Chondrocyte (in vitro differentiated cells): ENCODE measurements at places on chromosomes 12 and 14. TPM values are rescaled to one million over a fixed set of nuclear protein-coding genes. Genes with fewer than 3 reads are reported as not detected.

MORN3 gene
- 0.10 to 0.44 TPM (median 0.15 TPM) in 3 replicates for total RNA-seq

PRICKLE1 gene
- total RNA-seq: 30.3 to 62.8 TPM (median 32.0 TPM) in 3 replicates

DNA sequence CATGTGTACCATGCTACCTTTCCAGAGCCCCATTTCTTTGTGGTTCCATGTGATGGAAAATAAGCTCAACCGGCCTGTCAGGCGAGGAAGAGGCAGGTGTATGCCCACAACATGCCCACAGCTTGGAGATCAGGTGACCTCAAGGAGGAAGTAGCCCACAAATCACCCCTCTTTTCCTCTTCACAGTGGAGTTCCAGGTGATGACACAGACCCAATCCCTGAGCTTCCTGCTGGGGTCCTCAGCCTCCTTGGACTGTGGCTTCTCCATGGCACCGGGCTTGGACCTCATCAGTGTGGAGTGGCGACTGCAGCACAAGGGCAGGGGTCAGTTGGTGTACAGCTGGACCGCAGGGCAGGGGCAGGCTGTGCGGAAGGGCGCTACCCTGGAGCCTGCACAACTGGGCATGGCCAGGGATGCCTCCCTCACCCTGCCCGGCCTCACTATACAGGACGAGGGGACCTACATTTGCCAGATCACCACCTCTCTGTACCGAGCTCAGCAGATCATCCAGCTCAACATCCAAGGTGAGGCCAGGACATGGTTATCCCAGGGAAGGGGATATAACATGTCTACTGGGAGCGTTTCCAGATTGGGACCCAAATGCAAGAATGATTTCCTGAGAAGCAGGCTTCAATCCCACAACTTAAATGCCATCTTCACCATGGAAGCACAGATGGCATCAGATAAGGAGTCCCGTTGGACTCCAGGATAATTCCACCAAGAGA lies 5.5 kb downstream of the TAPBPL start:
- peaks cover 5% of the 10 kb centered on the region for H3K4me1 ChIP-seq
- H3K36me3 ChIP-seq: peaks cover 27% of the 10 kb centered on the region
- no peak overlapping the region for H3K4me3 ChIP-seq
- H3K27me3 ChIP-seq: no peaks in the 10 kb centered on the region
- no peak overlapping the region for H3K27ac ChIP-seq
- no peak for DNase-seq

DNA sequence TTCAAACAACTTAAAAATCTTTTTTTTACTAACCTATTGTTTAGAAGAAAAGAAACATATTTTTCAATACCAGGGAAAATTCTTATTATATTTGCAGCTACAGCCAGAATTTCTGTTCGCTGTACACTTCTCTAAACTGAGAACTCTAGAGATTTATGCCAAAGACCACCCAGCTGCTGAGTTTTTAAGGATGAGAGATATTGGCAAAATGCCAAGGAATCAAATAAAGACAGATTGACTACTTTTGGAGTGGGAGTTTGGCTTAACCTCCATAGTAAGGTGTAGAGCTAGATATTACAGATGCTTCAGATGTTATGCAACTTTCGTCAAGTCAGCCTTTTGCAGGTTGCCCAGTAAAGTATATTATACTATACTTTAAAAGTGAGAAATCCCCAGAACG lies 71.8 kb downstream of the TTLL5 start:
- no peak overlapping the region for H3K4me3 ChIP-seq
- H3K36me3 ChIP-seq: peaks cover 15% of the 10 kb centered on the region
- H3K27ac ChIP-seq: no peak overlapping the region
- peaks cover 14% of the 10 kb centered on the region for H3K4me1 ChIP-seq

DNA sequence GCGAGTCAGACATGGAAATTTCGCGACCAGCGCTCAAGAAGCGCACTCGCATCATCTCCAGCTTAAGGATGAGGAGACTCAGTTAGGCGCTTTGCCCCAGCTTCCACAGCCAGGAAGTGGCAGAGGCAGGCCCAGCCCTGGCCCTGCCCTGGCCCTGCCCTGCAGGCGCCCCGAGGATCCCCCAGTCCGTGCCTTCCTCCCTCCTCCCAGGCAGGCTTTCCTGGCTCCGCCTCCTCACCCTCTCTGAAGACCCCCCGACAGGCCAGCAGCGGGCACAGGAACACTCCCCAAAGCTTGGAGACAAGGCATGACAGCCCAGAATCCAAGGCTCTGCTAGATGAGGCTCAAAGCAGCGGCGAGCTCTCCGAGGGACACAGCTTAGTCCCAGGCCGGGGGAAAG lies 25.1 kb downstream of the UBR7 start:
- H3K27ac ChIP-seq: no peak overlapping the region
- H3K36me3 ChIP-seq: peaks cover 12% of the 10 kb centered on the region
- no peaks in the 10 kb centered on the region for H3K27me3 ChIP-seq
- no peaks in the 10 kb centered on the region for H3K4me1 ChIP-seq

DNA sequence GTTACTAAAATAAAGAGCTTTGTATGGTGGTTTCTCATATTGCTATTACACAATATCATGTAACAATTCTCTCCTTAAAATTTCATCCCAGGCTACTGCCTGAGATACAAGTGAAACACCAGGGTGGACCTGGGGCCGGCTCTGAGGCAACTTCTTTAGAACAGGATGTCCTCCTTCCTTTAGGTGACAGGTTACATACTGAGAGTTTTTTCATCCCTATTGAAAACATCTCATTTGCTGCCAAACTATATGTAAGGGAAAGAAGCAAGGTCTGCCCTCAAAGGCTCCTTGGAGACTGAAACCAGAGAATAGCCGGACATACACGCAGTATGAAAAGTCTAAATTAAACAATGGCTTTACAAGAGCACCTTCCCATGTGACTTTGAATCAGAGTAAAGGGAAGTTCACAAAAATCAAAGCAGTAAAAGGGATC lies 139.9 kb downstream of the DUSP6 start:
- H3K27ac ChIP-seq: peak overlapping the region; percentile 58
- H3K27me3 ChIP-seq: no peaks in the 10 kb centered on the region
- peaks cover 34% of the 10 kb centered on the region for H3K4me1 ChIP-seq
- no peak overlapping the region for H3K4me3 ChIP-seq

- no peaks in the 10 kb centered on the region for H3K4me1 ChIP-seq
- no peak overlapping the region for H3K4me3 ChIP-seq
- peaks cover 10% of the 10 kb centered on the region for H3K27me3 ChIP-seq
- no peak for DNase-seq
- no peaks in the 10 kb centered on the region for H3K36me3 ChIP-seq
These were observed 8.0 kb upstream of the SLC17A8 start for GRCh38 chr12:100348657-100349454.

DNA sequence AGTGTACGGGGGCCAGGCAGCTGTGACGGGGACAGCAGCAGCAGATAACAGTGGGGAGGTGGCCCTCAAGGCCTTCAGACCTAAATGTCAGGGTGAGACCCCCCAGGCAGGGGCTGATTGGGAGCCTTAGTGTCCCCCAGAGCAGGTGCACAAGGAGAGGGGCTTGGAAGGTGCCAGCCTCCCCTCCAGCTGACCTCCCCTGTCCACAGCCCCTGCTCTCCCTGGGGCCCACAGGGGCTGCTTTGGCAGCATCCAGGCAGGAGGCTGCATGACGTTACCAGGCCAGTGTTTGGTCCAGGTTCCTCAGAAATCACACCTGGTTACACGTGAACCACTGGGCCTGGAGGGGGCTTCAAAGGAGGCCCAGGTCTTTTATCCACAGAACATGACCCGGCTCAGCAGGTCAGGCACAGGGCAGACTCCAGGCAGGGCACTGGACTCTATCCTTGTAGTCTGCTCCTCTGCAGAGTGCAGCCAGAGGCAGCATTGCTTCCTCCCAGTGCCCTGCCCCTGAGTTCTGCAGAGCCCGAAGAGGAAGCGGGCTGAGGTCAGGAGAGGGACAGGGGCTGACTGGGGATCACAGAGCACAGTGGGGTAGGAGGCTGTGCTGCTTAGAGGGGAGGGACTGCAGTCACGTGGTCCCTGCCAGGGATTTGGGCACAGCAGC lies 2.6 kb upstream of the TRMT61A start:
- no peaks in the 10 kb centered on the region for H3K27me3 ChIP-seq
- H3K27ac ChIP-seq: no peak overlapping the region
- H3K4me1 ChIP-seq: peaks cover 47% of the 10 kb centered on the region
- no peaks in the 10 kb centered on the region for H3K36me3 ChIP-seq
- DNase-seq: no peak
- no peak overlapping the region for H3K4me3 ChIP-seq

DNA sequence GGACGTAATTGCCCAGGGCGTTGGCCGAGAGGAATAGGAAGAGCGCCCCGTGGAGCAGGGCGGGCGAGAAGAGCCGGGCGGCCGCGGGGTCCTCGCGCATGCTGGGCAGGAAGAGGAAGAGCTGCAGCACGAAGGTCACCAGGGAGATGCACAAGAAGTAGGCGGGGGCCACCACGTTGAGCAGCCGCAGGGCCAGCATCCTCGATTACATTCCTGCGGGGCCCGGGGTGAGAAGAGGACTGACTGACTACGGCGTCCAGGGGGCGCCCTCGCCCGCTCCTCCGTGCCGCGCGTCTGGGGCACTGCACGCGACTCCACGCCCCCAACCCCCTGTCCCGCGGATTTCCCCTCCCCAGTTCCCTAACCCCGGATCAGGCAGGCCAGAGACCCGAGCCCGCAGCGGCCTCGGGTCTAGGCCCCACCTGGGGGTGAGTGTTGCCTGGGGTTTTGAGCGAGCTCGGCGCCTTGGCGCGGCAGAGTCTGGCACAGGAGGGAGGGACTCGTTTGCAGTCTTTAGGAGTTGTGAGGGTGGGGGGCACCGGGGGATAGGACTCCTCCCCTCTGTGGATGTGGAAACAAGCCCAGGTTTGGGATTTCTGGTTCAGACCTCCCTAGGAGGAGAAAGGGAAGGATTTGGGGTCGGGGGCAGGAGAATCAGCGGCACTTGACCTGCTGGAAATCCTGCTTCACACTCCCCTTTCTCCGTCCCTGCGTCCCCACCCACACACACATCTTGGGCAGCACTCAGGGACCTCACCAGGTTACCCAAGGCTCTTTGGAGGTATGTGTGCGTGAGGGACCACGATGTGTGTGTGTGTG lies 1.8 kb downstream of the ZDHHC22 start:
- peaks cover 66% of the 10 kb centered on the region for H3K27me3 ChIP-seq
- H3K4me1 ChIP-seq: peaks cover 19% of the 10 kb centered on the region
- H3K4me3 ChIP-seq: peak overlapping the region; percentile 60
- DNase-seq: no peak

DNA sequence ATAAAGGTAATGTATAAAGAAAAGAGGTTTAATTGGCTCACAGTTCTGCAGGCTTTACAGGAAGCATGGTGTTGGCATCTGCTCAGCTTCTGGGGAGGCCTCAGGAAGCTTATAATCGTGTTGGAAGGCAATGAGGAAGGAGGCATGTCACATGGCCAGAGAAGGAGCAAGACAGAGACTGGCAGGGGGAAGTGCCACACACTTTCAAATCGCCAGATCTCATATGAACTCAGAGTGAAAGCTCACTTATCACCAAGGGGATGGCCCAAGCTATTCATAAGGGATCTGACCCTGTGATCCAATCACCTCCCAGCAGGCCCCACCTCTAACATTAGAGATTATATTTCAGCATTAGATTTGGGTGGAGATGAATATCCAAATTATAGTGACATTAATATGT lies 26.3 kb downstream of the LDHB start:
- no peak for DNase-seq
- no peak overlapping the region for H3K27ac ChIP-seq
- H3K4me1 ChIP-seq: no peaks in the 10 kb centered on the region
- H3K36me3 ChIP-seq: peaks cover 22% of the 10 kb centered on the region
- no peak overlapping the region for H3K4me3 ChIP-seq
- H3K27me3 ChIP-seq: no peaks in the 10 kb centered on the region
